Activated T-helper 2 cell treated with anti-CD3 and anti-CD28 coated beads, Interferon-gamma antibody, Interleukin-2, Interleukin-4, amounts not matched to agents 10 μg/mL and 5 μg/mL and 100 μg/mL, durations not matched to agents 14 hours and 24 hours and 36 hours (primary cell): ENCODE measurements at places on chromosomes 5 and 9. TPM values are rescaled to one million over a fixed set of nuclear protein-coding genes. Genes with fewer than 3 reads are reported as not detected.

DNA sequence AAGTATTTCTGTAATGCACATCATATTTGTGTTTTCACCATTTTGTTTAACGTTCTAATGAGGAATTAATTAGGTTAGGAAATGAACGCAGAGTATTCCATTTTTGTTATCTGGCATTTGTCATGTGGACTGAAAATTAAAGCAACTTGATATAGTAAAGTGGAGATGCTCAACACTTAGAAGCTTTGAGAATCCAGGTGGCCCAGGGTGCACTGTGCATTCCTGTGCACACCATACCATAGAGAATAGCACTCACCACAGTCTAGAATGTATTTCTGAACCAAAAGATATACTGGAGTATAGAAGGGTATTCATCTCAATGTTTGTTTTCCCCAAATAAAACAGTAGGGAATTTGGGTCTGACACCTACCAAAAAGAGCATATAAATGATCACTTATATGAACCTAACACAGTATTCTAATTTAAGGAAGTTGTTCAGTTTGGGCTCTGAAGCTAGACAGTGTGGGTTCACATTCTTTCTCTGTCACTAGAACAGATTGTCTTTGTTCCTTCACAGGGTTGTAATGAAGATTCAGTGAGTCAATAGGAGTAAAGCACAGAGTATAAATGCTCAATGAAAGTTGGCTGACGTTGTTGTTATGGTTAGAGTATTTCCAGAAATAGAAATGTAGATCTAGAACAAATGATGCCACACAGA lies 125.6 kb upstream of the DMRT1 start:
- H3K27ac ChIP-seq: no peak overlapping the region
- no peaks in the 10 kb centered on the region for H3K4me1 ChIP-seq

DNA sequence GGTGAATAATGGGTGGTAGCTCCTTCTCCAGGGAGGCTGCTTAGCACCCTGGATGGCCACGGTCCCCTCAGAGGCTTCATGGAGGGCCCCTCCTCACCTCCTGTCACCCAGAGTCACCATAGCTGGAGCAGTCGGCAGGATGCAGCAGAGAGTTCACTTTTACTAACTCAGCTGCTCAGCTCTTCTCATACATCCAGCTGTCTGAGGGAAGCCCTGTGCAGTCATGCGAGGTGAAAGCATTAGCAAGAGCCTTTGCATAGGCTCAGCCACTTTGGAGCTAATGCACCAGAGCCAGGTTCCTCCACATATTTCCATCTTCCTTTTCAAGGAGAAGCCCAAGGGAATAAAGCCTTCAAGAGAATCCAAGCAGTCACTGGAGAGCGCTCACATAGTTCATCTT lies 499.2 kb downstream of the BNC2 start:
- H3K27me3 ChIP-seq: no peaks in the 10 kb centered on the region
- no peaks in the 10 kb centered on the region for H3K36me3 ChIP-seq
- H3K4me3 ChIP-seq: no peak overlapping the region
- H3K27ac ChIP-seq: no peak overlapping the region
- DNase-seq: no peak

DNA sequence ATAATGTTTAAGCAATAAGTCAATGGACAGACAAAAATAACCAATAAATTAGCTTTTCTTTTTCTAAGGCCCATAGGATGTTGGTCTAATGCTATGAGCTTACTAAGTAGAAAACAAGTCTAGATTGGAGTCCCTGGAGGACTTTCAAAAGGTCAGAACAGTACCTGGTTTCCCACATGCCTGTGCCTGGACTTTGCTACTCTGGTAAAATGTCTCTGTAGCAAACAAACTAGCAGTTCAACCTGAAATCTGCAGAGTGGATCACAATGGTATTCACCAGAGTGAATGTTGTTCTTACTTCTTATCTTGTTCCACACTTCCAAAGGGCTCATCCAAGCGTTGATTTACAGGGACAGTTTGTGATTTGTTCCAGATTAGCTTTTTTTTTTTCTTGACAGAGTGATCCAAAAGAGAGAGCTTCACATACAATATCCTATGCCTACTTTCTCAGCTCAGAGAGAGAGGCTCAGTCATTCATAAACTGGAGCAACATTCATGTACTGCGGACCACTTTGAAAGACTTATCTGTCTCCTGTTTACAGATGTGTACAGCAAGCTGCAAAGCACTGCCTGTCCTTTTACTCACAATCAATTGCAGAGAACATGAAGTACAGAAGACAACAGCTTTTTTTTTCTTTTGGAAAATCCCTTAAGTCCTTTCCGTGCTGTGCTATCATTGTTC lies 466.1 kb downstream of the SPATA31D1 start:
- H3K36me3 ChIP-seq: no peaks in the 10 kb centered on the region
- no peak overlapping the region for H3K27ac ChIP-seq
- no peak for DNase-seq
- H3K27me3 ChIP-seq: no peaks in the 10 kb centered on the region

- no peak overlapping the region for H3K4me3 ChIP-seq
- peaks cover 5% of the 10 kb centered on the region for H3K4me1 ChIP-seq
- H3K27me3 ChIP-seq: no peaks in the 10 kb centered on the region
- H3K27ac ChIP-seq: peak overlapping the region; percentile 11
Measured at GRCh38 chr9:132647806-132648205, 22.0 kb downstream of the DDX31 start.

PAEP gene
- not detected in 2 replicates for total RNA-seq

OR1J2 gene
- not detected in 2 replicates for total RNA-seq

GRCh38 chr5:6556089-6556801 lies 76.6 kb downstream of the NSUN2 start:
- DNase-seq: no peak
- peaks cover 3% of the 10 kb centered on the region for H3K27me3 ChIP-seq
- no peaks in the 10 kb centered on the region for H3K36me3 ChIP-seq

DNA sequence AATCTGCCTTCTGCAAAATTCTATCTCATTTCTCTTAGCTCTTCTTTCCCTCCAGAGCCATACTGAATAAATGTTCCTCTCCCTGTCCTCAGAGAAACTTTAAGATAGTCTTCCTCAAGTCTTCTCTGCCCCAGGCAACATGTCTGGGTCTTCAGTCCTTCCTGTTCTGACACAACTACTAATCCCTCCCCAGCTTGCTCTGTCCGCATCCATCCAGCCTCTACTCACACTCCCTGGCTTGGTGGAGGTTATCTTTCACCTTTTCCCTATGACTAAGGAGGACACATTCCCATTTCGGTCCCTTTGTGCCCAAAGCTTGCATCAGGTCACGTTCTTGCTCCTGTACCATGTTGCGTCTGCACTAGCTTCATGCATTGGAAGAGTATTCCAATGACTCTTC lies 143.3 kb downstream of the TTLL11 start:
- no peaks in the 10 kb centered on the region for H3K4me1 ChIP-seq
- H3K36me3 ChIP-seq: no peaks in the 10 kb centered on the region
- H3K27ac ChIP-seq: no peak overlapping the region
- no peaks in the 10 kb centered on the region for H3K27me3 ChIP-seq
- H3K4me3 ChIP-seq: no peak overlapping the region

SNCAIP gene
- total RNA-seq: not detected in 2 replicates

GRCh38 chr5:147751156-147751830 lies 31.2 kb downstream of the JAKMIP2 start:
- H3K27ac ChIP-seq: no peak overlapping the region
- no peaks in the 10 kb centered on the region for H3K36me3 ChIP-seq

- H3K4me3 ChIP-seq: no peak overlapping the region
- H3K27ac ChIP-seq: no peak overlapping the region
- no peaks in the 10 kb centered on the region for H3K36me3 ChIP-seq
Measured at GRCh38 chr9:105426657-105427056, 21.2 kb upstream of the FSD1L start.

GRCh38 chr9:79250806-79251205 lies 321.0 kb upstream of the TLE4 start:
- H3K27me3 ChIP-seq: no peaks in the 10 kb centered on the region
- no peaks in the 10 kb centered on the region for H3K36me3 ChIP-seq
- H3K4me3 ChIP-seq: no peak overlapping the region
- no peaks in the 10 kb centered on the region for H3K4me1 ChIP-seq
- DNase-seq: no peak

GRCh38 chr9:8053501-8053900 lies 253.9 kb upstream of the DMAC1 start:
- H3K27me3 ChIP-seq: no peaks in the 10 kb centered on the region
- no peaks in the 10 kb centered on the region for H3K36me3 ChIP-seq
- no peak overlapping the region for H3K4me3 ChIP-seq

DNA sequence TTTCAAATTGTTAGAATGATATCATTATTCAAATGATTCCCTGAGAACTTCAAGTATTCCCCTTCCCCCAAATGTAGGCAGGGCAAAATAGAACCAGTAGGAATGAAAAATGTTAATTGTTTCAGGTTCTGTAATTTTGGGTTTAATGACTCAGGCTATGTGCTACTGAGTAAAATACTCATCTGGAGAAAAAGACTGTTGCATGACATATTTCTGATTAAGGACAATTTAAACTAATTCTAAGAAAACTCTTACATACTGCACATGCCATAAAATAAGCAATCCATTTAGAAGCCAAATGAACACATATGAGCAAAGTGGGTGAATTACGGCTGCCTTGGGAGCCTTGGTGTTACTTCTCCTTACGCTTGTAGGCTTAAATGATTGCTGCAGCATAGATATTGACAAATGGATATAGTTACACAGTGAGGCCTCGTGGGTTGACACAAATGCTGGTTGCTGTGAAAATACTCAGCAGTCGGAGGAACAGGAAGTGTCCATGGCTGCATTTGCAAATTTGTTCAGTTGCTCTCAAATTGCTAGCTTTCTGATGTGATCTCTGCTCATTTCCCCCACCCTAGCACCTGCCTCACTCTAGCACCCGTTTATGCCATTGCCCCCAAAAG lies 174.9 kb upstream of the DMAC1 start:
- no peaks in the 10 kb centered on the region for H3K27me3 ChIP-seq
- no peaks in the 10 kb centered on the region for H3K36me3 ChIP-seq
- H3K4me1 ChIP-seq: peaks cover 51% of the 10 kb centered on the region
- DNase-seq: no peak

PHAX gene
- total RNA-seq: 45.3 and 47.7 TPM in 2 replicates

DNA sequence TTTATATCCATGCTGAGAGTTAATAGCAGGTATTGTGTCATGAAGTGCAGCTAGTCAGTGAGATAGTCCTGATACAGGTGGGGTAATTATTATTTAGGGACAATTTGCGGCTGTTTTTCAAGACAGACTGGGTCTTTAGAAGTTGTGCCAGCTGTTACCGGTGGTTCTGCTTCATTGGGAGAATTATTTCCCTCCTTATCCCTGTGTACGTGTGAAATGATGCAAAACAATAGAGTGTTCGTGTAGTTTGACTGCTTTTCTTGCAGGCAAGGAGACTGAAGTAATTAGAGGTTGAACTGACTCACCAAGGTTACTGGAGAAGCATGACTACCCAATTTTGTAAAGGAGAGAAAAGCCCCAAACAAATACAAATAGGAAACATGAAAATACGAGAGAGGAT lies 101.7 kb downstream of the ARRDC3 start:
- H3K4me3 ChIP-seq: peak overlapping the region; percentile 81
- DNase-seq: no peak
- peaks cover 2% of the 10 kb centered on the region for H3K27me3 ChIP-seq
- H3K27ac ChIP-seq: peak overlapping the region; percentile 96
- H3K36me3 ChIP-seq: peaks cover 13% of the 10 kb centered on the region

DNA sequence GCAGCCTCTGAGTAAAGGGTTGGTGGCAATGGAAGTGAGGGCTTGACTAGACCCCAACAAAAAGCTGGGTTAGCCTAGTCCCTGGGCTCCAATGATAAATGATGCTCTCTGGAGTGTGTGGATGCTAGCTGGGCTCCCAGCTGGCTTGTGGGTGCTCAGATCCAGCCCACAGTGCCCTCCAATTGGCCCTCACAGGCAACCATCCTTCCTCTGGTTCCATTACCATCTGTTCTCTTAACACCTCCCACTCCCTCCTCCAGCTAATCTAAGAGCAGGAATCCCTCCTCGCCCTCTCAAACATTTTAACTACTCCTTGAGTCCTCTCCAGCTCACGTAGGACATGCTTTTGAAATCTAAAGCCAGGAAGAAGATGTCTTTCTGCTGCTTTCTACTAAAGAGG lies 25.2 kb upstream of the FRMD3 start:
- H3K4me3 ChIP-seq: no peak overlapping the region
- no peaks in the 10 kb centered on the region for H3K4me1 ChIP-seq
- no peaks in the 10 kb centered on the region for H3K27me3 ChIP-seq
- no peaks in the 10 kb centered on the region for H3K36me3 ChIP-seq

NKD2 gene
- total RNA-seq: 14.4 TPM in 2 replicates

- no peak for DNase-seq
- H3K4me3 ChIP-seq: no peak overlapping the region
- H3K27me3 ChIP-seq: no peaks in the 10 kb centered on the region
- no peak overlapping the region for H3K27ac ChIP-seq
- no peaks in the 10 kb centered on the region for H3K4me1 ChIP-seq
Measured at GRCh38 chr9:134494273-134494815, 147.3 kb upstream of the COL5A1 start.

- no peak overlapping the region for H3K27ac ChIP-seq
- peaks cover 7% of the 10 kb centered on the region for H3K27me3 ChIP-seq
- H3K4me1 ChIP-seq: no peaks in the 10 kb centered on the region
- DNase-seq: no peak
- no peaks in the 10 kb centered on the region for H3K36me3 ChIP-seq
Measured at GRCh38 chr9:135103001-135103446, 15.6 kb downstream of the OLFM1 start.

- no peaks in the 10 kb centered on the region for H3K27me3 ChIP-seq
- H3K36me3 ChIP-seq: no peaks in the 10 kb centered on the region
- H3K27ac ChIP-seq: no peak overlapping the region
- no peak overlapping the region for H3K4me3 ChIP-seq
- DNase-seq: no peak
Measured at GRCh38 chr5:150600616-150601490, 39.6 kb upstream of the SYNPO start.

DNA sequence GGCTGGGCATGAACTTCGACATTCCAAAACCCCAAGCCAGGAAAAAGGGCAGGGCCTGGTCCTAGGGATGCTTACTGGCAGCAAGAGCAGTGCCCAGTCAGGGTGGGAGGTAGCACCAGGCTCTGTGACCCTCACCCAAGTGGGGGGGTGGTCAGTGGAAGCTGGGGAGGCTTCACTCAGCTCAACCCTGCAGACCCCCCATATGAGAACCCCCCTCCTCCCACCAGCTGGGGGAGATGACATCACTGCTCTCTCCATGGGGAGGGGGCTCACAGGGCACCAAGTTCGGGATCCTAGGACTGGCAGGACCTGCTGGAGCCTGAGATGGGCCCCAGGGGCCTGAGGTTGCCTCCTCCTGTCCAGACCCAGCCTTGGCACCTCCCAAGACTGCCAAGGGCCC lies 4.7 kb downstream of the DNLZ start:
- no peak for DNase-seq
- no peak overlapping the region for H3K4me3 ChIP-seq

CDX1 gene
- not detected in 2 replicates for total RNA-seq
